Fibroblast of skin of right biceps (primary cell): ENCODE measurements at places on chromosomes 6 and 20.

- no peak for DNase-seq
Observed at GRCh38 chr6:22470454-22471131, 98.8 kb upstream of the HDGFL1 start.

- DNase-seq = peak; percentile 52
Observed at GRCh38 chr20:36128463-36129159, 25.9 kb upstream of the EPB41L1 start.

DNA sequence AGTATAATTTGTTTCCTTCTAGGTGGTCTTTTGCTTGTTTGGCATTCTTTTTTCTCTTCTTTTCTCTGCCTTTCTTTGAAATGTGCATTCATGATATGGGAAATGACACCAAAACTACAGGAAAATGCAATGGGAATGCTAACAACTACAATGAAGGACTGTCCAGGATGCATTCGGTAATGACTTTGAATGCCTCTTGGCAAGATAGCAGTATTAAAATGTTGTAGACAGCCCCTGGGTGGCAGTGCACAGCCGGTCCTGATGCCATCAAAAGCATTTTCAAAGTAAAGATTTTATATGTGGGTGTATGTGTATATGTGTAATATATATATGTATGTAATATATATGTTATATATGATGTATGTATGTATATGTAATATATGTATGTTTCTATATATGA, 218.8 kb upstream of the MMS22L start:
- DNase-seq = no peak

DNA sequence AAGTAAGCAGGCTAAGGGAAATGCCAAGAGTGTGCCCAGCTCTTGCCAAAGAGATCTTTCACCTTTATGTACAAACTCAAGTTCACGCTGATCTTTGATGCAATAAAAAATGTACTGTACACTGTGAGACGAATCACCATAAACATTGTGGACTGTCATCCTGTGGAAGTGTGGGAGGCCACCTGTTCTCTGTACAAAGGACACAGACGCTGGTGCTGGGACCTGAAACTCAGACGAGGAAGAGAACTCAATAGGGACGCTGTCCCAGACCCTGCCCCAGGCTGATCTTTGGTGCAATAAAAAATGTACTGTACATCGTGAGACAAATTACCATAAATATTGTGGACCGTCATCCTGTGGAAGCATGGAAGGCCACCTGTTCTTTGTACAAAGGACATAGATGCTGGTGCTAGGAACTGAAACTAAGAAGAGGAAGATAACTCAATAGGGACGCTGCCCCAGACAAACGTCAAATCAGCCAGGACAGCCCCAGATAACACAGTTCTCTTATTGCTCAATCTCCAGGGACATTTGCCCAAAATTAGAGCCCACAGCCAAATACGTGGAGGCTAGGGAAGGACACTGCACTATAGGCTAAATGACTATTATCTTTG, 312.7 kb upstream of the SGK1 start:
- no peak for DNase-seq

DNA sequence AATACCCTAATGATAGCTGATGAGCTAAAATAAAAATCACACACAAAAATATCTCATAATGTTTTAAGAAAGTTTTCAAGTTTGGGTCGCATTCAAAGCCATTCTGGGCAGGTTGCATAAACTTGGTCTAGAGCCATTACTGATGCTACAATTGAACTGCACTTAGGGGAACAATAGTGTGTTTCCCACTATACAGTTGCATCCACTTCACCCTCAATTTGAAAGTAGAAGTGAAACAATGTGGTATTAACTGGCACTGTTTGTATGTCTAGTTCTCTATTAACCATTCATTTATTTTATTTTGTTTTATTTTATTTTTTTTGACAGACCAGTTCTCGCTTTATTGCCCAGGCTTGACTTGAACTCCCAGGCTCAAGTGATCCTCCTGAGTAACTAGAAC, 23.0 kb upstream of the STK38 start:
- no peak for DNase-seq

DNA sequence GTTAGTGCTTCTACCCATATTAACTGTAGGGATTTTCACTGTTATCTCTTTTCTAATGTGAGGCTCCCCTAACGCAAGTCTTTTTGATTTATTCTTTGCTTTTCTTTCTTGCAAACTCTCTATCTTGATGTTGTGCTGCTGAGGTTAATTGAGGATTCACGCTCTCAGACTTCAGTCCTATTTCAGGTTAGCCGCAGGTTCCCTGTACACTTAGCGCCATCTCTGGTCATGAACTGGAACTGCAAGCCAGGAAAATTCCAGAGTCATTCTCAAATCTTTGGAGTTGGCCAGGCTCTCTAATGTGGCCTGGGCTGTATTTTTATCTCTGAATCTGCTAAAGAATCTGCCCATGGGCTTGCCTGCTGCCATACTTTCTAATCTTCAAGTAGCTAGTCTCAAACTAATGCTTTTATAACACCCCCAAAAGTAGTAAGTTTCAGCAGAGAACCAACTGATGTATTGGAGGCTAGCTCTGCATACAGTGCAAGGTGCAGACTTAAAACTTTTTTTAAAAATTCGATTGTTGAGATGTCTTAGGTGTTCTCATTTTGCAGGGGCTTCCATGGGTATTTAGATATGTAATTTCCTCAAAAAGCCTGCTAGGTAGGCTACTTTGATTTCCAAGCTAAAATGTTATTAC, 91.1 kb upstream of the OPRM1 start:
- peak; percentile 26 for DNase-seq

GRCh38 chr6:24991810-24992467, 56.2 kb upstream of the RIPOR2 start:
- peak; percentile 58 for DNase-seq

GRCh38 chr20:12763406-12763805, 245.4 kb upstream of the SPTLC3 start:
- no peak for DNase-seq

- DNase-seq = no peak
Observed at GRCh38 chr6:29478740-29479139, 9.0 kb downstream of the MAS1L start.

DNA sequence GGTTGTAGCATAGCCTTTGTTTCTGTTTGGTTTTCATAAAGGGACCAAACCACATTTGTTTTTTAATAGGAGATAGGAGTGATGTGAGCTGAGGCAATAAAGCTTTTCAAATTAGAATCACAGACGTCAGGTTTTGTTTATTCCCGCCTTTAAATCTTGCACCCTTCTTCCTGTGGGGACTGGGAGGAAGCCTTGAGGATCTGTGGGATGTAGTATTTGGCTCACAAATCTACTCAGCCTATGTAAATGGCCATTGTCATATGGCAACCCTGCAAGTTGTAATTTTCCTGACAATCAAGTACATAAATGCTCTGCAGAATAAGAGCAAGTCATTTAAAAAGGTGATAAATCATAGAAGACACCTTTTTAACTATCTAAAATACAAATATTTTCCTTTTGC, 110.4 kb downstream of the ADGRG6 start:
- no peak for DNase-seq
